ENCODE measurements at places on chromosomes 11 and 22.

GRCh38 chr22:27723708-27724107, 77.8 kb downstream of the MN1 start:
- DNase-seq = no peak

DNA sequence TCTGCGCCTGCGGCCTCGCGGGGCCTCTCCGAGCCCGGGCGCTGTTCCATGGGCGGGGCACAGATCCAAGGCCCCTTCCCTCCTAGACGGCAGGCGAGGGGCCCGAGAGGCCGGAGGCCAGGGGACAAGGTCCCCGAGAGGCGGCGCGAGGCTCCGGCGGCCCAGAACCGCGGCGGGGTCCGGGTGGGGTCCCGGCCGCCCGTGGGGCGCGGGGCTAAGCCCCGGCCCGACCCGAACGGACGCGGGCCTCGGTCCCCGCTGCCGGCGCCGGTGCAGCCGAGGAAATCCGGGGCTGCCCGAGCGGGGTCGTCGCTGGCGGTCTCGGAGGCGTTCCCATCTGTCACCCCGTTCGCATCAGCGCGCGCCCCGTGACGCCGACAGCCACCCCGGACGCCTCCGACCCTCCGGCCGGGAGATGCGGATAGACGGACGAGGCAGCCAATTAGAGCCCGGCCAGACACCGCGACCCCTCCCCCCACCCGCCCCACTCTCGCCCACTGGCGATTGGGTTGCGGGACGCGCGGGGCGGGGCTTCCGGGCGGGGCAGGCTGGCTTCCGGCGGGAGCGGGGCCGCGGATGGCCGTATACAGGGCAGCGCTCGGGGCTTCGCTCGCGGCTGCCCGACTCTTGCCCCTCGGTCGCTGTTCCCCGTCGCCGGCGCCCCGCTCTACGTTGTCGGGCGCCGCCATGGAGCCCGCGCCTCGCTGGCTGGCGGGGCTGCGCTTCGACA, at the start of gene SELENOO:
SELENOO (plus strand) TSS at position 551 of the 730 bp plus-strand sequence; CDS start at position 577, 26 bp downstream.
- peak; percentile 99 for DNase-seq

- no peak for DNase-seq
Observed at GRCh38 chr11:123641495-123641840, 13.0 kb downstream of the SCN3B start.

- no peak for DNase-seq
Observed at GRCh38 chr22:42637555-42637954, 2.8 kb downstream of the ATP5MGL start.

GRCh38 chr11:88411265-88411664, 73.7 kb upstream of the CTSC start:
- DNase-seq = peak; percentile 41

DNA sequence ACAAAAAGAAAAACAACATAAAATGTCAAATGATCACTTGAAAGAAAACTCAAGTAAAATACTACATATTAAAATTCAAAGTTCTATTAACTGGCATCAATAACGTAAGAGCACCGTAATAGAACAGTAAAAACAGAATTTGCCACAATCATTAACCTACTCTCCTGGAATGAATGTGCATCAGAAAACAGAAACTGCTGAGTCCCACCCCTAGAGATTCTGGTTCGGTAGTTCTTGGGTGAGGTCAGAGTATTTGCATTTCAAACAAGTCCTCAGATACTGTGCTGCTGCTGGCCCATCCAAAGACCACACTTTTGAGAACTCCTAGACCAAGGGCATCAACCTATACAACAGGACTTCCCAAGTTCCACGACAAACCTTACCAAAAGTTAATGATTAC, 23.5 kb downstream of the PITPNB start:
- DNase-seq = no peak

GRCh38 chr11:84173078-84173477, 886.9 kb upstream of the CCDC90B start:
- no peak for DNase-seq

DNA sequence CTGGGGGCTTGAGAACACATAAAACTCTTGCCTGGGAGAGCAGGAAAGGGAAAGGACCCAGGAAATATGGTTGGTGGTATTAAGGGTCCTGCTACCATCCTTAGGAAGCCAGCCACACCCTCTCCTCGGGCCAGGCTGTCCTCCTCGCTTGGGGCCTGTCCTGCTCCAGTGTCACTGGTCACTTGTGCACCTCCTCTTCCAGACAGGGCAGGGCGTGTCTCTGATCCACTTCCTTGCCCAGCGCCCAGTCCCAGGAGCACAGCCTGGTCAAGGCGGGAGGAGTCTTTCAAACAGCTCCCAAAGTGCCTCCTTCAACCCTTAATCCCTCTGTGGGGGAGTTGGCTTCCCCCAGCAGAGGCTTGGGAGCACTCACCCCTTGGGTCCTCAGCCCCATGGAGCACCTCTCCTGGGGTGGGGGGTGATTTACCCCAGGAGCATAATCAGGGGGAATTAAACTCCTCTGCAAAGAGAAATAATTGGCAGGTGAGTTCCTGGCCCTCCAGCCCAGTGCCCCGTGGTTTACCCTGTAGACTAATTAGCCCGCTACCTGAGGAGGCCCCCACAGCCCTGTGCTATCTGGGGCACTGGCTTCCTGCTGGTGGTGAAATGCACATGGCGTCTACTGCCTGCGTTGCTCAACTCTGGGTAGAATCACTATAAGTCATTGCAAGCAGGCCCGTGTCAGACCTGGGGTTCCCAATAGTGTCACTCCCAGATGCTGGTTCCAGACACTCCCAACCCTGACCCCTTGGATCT, 8.0 kb downstream of the TMPRSS6 start:
- DNase-seq = no peak

GRCh38 chr22:50102946-50103345, 13.1 kb downstream of the MOV10L1 start:
- no peak for DNase-seq

DNA sequence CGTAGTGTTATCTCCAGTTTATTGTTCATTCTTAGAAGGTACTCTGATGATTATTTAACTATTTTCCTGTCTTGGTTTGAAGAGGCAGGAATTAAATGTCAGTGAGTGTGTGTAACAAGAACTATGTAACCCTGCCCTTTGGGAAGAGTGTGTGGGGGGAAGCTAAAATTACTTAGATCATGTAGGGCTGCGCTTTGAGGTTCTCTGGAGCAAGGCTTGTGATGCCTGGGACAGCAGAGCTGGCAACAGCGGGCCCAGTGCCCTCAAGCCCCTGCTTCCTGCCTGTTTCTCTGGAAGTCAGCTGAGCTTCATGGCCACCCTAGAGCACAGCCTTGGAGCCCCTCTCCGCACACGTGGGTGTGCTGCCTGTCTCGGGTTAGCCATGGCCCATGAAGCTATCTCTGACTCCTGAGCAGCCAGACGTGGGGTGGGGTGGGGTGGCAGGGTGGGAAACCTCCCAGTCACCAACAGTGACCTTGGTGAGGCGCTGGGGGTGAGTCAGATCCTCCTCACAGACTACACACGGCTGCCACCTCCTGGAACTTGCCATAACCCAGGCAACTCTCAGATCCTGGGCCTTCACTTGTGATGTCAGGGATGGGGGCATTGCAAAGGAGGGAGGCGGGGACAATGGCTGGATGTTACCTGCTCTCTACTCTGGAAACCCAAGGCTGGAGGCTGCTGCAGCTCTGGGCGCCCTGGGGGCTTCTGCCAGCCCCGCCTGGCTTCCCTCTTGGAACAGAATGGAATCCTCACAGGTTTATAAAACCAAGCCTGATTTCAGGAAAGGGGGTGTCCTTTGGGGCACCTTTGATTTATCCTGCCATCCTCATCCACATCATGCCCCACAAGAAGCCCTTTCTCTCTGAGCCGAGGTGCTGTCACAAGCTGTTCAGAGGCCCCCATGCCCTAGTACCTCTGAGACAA, 88.6 kb downstream of the SNX19 start:
- DNase-seq = peak; percentile 93

DNA sequence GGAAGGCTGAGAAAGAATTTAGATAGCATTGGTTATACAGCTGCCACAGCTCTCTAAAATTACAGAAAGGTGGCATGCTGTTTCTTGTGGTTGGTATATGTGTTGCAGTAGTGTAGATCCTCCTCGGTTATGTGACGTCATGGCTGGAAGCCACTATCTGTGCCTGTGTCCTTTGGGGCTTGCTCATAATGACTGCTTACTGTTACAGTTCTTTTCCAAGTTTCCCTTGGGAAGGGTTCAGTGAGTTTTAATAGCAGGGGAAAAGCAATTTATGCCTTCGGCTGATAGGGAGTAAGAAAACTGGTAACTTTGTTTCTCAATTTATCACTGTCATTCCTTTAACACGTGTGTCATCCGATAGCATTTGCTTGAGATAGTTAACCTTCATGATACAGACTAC, 47.2 kb downstream of the POLD3 start:
- DNase-seq = no peak

Data from AG20443 (cell line).